Hypothalamus (tissue), 51 donors: ENCODE measurements at places on chromosomes 5 and 9.

DNA sequence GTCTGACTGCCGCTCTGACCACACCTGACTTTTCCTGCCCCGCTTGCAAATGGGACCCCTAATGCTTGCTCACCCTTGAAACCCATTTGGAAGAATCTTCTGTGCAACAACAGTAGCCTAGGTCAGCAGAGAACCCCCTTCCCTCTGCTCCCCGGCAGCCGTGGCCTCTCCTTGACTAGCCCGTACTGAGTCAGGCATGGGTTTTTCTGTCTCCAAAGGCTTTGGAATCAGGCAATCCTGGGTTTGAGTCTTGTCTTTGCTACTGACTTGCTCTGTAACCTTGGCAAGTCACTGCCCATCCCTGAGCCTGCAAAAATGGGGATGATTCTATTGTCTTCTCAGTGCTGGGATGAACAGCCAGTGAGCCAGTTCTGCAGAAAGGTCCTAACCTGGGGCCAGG is 135.4 kb downstream of the RGS3 start:
- DNase-seq = no peak

- DNase-seq = no peak
Observed at GRCh38 chr5:4639946-4640345, 500.2 kb upstream of the ADAMTS16 start.

GRCh38 chr5:150302301-150303069 is at the start of gene ARSI:
ARSI (minus strand) TSS chr5:150302905; CDS start chr5:150302373, 532 bp downstream.
- peak; percentile 21 for DNase-seq

DNA sequence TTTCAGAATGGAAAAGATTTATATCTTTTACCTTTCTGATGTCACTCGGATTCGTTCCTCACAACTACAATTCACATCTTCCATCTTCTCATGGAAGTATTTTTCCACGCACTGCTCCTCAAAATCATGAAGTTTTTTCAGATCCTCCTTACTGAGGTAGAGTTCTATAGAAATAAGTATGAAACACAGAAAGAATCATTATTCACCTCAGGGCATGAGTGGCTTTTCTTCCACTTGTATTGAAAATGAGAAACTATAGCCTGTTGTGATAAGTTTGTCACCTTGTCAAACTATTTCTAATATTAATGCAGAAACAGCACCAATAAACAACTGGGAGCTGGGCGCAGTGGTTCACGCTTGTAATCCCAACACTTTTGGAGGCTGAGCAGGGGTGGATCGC is 116.0 kb downstream of the TRPM6 start:
- DNase-seq = no peak

GRCh38 chr5:131463656-131464055 is 171.4 kb downstream of the RAPGEF6 start:
- no peak for DNase-seq

GRCh38 chr5:81750308-81751008 is 439 bp downstream of the SSBP2 start:
- no peak for DNase-seq

DNA sequence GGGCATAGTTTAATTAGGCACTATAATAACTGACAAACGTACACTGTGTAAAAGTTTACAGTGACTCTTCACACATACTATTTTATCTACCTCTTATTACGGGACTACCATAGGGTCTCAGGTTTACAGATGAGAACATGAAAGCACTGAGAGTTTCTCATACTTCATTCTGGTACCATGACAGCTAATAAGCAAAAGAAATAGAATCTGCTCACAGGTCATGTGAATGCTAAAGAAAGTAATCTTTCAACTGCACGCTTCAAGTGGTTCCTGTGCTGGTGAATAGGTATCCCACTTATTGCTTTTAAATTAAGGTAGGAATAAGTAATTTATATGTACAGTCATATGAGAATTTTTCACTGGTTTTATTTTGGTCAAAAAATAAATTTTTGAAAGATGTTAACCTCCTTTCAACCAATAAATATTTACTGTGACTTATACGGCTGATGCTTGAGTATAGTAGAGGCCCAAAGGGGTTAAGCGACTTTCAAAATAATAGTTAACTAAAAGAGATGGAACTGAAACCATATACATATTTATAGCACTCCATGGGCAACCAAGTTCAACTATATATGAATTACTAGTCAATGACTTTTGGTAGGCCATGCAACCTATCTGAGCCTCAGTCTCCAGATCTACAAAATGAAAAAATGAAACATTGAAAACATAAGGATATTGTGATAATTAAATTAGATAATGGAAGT is 8.1 kb downstream of the CDKN2A start:
- DNase-seq = no peak

DNA sequence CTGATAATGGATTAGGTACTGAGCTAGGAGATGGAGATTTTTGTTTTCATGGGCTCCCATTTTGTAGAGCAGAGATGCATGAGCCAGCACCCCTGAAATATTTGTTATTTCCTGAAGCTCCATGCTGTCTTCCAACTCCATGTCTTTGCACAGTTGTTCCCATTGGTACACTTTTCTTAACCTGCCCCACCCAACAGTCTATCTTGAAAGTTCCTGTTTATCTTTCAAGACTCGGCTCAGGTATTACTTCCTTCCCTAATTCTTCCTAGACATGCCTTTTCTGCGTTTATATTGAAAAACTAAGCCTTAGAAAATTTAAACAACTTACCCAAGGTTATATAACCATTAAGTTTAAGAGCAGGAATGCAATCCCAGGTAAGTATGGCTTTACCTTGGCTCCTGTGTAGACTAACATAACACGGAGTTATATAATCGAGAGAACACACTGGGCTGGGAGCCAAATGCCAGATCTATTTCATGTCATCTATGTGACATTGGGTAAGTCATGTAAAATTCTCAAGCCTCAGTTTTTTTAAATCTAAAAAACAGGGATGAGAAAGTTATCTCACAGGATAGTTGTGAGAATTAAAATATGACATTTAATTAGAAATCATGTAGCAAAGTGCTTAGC is 67.4 kb downstream of the LIX1 start:
- DNase-seq = no peak

GRCh38 chr9:92138157-92138959 is 23.1 kb upstream of the SPTLC1 start:
- DNase-seq = peak; percentile 61

DNA sequence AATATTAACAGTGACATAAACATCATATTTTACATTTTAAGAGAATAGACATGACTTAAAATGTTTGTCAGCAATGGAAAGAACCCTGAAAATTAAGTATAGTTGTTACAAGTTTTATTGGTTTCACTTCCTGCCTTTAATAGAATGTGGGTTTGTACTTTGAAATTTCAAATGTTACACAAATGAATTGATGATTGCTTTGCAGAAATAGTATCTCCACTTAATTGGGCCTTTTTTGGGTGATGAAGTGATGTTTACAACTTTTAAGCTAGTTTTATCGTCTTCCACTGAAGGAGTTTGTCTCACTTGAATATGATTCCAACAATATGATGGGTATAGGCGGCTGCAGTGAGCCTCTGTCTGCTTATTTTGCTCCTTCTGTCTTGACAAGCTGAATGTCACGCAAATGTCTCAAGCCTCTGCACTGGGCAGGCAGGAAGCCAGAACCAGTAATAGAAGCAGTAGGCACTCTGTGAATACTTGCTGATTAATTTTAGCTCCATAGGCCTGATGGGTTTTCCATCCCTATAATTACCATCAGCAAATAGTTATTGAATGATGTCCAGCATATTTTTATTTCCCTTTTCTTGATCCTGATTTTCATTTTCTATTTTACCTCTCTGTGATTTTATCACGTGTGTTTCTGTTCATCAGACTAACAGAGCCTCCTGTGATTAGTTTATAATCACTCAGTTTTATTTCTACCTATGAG is 10.6 kb upstream of the NR3C1 start:
- DNase-seq = no peak

DNA sequence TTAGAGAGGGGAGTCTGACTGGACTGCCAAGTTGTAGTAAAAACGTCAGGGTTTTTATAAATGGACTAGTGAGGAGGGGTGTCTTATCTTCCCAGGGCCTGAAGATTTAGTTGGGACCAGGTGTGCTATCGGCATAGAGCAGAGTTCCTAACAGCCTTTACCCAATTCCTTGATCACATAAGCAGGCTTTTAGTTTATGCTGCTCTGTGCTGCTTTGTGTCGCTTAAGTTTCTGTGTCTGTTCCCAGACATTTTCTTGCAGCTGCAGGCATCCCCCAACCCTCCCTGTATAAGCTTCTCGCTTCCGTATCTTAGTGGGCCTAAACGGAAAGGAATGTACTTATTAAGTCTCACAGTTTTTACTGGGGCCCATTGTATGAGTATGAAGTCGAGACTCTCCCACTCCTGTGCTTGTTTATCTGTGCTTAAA is 2.6 kb upstream of the SMC5 start:
- no peak for DNase-seq

GRCh38 chr5:160159991-160160792 is 40.9 kb upstream of the PWWP2A start:
- DNase-seq = no peak

GRCh38 chr5:92941806-92942205 is 639.2 kb downstream of the NR2F1-AS1 start:
- DNase-seq = no peak

DNA sequence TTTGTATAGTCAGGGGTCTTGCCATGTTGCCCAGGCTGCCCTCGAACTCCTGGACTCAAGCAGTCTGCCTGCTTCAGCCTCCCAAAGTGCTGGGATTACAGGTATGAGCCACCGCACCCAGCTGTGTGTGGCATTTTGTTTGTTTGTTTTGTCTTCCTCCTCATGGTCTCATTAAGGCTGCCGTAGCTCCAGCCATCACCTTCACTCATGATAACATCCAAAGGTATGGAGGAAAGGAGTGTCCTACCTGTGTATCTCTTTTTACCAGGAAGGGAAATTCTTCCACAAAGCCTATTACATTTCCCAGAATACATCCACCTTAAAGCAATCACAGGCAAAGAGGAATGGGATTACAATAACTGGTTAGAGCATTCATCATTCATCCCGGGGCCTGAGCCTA is 27.2 kb downstream of the LSM11 start:
- no peak for DNase-seq

DNA sequence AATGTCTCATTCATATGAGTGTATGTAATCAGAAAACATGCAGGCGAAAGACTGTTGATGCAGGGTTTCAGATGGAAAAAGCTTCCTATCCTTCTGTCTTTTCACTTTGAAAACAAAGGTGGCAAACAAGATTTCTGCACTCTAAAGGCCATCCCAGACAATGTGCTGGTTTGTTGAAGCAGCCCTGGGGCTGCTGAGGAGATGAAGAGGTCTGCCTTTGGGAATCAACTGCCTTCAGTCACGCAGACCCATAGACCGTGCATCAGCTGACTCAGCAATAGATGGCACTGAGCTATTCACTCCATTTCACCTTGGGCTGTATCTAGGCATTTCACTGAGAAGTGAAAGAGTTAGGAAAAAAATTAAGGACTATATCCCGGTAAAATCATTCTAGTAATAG is 60.5 kb upstream of the C5orf46 start:
- no peak for DNase-seq

DNA sequence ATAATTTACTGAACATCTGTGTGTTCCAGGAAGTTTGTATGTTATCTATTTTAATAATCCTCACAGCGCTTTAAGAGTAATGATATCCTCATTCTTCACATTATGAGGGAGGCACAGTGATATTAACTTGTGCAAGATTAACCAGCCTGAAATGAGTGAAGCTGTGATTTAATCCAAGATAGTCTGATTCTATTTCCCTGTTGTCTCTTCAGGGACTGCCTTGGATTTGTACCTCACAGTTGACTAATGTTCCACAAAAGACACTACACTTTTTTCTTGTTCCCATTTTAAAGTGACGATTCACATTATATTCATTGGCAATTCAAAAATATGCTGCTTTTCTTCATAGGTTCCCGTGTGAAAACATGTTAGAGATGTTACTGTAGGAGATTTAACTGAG is 125.3 kb upstream of the GNA14 start:
- no peak for DNase-seq

- DNase-seq = no peak
Observed at GRCh38 chr9:133111808-133112662, 9.0 kb downstream of the RALGDS start.

GRCh38 chr9:120236596-120236995 is 343.4 kb downstream of the CDK5RAP2 start:
- DNase-seq = no peak

GRCh38 chr9:116990592-116990991 is 303.5 kb downstream of the TRIM32 start:
- no peak for DNase-seq

DNA sequence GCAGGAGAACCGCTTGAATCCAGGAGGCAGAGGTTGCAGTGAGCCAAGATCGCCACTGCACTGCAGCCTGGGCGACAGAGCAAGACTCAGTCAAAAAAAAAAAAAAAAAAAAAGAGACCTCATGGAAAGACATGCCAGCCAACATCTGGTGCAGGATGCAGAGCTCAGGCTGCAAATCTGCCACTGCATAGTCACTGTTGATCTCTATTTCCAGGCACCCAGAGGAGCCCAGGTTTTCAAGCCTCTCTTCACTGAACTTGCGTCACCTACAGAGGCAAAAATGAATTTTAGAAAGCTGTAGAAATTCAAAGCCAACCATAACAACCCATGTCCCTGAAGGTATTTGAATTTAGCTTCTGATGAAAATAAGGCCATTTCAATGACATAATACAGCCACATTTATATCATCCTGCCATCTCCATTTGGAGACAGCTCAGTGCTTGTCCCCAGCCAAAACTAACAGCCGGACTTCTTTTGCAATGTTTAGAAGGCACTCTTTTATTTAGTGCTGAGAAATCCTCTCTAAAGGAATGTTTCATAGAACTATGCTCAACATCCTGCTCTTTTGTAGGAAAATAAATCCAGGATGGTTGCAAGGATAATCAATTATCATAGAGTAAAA is 113.3 kb downstream of the SNX18 start:
- DNase-seq = no peak

DNA sequence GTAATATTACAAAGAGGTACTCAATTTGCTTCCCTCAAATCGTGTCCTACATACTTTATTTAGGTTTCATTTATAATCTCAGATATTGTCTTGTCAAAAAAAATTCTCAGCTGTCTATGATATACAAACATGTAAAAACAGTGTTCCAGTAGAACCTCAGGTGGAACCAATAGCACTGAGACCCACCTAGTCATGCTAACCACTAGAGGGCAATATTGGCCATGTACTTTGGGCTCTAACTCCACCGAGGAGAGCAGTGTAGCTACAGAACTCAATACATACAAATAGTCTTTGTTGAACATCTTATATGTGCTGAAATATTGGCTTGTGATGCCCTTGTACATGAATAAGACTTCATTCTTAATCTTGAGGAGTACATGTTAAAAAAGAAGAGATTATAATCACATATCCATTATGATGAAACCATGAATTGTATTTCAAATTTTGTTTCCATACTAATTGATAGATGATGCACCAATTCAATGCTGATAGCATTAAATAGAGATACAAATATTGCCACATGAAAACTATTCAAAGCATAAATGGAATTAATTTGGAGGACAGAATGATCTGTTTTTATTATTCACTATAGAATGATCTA is 71.2 kb upstream of the CNTLN start:
- DNase-seq = no peak
